Naive thymus-derived CD4-positive, alpha-beta T cell (primary cell): ENCODE measurements at places on chromosomes 5 and 9.

DNA sequence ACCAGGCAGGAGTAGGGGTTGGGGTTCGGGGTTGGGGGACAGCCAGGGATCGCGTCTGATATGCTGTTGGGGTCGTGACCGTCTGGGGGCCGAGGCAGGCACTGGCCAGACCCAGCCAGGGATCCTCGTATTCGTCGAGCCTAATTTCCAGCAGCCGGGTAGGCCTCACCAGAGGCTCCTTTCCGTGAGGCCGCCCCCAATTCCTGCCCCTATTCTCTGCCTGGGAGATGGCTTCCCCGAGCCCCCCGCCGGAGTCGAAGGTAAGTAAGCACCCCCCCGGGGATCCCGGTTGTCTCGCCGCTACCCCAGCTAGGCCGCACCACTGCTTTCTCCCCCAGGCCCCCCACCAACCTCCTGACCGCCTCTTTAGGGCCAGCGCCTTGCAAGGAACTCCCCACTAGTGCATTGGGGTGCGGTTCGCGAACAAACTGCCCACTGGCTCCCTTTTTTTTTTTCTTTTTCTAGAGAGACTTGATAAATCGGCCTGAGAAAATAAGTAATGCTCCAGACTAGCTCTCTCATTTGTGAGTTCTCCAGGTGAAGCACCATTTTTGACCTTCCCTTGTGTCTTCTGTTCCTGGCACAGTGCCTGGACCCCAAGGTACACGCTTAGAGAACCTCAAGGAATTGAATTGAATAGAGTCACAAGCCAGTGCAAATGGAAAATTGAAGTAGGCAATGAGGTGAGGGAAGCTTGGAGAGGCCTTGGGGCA, 435 bp downstream of the ZNF189 start:
- no peak for DNase-seq

DNA sequence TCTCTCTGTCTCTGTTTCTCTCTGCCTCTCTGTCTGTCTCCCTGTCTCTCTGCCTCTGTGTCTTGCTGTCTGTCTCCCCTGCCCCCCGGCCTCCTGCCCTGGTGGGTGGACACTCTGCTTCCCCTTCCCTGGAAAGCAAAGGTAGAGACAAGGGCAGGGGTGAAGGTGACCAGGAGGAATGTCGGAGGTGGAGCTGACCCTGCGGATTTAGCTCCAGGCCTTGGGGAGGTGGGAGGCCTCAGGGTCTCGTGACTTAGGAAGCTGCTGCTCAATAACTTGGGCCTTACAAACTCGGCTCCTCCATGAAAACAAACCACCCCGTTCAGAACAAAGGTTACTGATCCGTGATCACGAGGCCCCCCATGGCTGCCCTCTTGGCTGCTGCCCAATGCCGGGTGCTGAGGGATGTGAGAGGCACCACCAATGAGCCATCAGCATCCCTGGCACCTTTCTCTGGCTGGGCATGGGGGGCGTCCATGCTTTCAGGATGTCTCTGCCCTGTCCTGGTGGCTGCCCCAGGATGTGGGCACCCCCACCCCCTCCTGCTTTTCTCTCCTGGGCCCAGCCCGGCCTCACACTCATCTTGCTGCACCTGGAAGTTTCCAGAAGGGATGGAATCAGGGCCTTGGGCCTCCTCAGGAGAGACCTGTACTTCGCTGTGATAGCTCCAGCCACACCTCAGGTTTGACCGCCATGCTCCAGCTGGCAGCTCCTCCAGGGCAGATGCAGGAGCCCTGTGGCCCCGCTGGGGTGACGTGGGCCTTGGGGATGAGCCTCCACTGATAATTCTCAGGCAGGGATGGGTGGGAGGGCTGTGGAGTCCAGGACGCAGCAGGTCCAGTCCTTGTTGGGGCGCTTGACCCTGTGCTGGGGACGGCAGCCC, 14.8 kb upstream of the SLC6A19 start:
- DNase-seq, result no peak

DNA sequence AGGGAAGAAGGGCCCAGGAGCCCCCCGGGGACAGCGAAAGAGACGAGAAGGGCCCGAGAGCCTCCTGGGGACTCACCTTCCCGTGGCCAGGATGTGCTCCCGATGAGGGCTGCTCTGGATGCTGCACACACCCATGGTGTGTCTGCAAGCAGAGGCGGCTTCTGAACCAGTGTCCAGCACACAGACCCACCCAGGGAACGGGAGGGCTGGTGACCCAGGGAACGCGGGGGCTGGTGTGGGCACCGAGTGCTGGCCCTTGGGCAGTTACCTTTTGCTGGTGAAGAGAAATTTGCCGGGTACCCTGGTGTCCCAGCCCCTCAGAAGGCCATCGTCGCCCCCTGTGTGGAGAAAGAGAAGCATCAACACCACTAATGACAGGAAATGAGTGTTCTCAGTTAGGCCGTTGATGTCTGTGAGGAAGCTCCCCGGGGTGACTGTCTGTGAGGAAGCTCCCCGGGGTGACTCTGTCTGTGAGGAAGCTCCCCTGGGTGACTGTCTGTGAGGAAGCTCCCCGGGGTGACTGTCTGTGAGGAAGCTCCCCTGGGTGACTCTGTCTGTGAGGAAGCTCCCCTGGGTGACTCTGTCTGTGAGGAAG, 13.2 kb downstream of the MRPL41 start:
- DNase-seq, result no peak

- DNase-seq, result peak; percentile 44
Measured at GRCh38 chr9:112754578-112754977, 4.0 kb downstream of the SNX30 start.

DNA sequence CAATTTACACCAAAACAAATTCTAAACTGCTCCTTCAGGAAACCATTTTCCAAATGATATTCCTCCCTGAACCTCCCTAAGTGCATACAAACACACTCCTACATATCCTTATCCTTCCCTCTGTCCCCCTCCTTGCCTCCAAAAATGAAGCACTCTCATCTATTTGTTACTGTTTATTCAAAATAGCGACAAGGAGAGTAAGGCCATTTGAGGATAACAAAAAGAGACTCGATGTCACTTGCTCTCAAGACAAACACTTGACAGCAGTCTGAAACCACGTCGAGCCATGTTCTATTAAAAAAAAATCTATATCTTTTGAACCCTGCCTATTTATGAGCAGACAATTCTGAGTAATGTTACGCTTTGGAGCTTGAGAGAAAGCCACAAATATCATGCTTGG, 547.9 kb downstream of the DTWD2 start:
- DNase-seq, result no peak

DNA sequence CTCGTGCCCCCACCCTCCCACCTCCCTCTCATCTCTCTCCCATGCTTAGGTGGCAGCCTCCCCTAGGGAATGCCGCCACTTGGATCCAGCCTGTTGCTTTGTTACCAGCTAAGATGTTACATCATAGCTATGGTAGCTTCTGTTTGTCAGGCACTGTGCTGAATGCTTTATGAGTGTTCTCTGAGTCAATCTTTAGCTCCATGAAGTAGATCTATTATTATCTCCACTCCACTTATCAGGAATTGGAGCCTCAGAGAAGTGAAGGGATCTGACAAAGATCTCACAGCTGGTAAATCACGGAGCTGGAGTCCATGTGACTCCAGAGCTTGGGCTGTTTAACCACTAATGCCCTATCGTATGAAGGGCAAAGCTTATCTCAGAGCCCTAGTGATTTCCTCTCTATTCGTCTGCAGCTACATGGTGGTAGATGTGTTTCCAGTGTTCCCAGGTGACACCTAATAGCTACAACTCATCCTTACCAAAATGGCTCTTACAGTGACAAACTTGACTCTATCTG, 54.1 kb downstream of the GARNL3 start:
- no peak for DNase-seq

- DNase-seq, result no peak
Measured at GRCh38 chr5:85143138-85143537, 758.5 kb upstream of the EDIL3 start.

GRCh38 chr5:40988746-40989510, 79.6 kb downstream of the C7 start:
- no peak for DNase-seq

DNA sequence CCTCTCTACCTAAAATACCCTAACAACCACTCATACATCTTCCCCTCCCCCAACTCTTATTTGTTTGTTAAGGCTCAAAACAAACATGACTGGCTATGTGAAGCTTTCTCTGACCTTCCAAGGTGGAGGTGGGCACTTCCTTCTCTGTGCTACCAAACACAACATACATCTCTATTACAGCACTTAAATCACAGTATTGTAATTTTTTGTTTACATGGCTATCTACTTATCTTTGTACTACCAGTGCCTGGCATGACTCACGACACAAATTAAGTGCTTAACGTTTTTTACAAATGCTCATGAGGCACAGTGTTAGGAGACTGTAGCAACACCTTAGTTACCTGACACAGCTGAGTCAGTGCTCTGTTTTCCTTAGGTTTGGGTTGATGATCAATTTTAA, 18.6 kb downstream of the HOMER1 start:
- no peak for DNase-seq

- no peak for DNase-seq
Measured at GRCh38 chr5:155091768-155092717, 78.5 kb downstream of the KIF4B start.

GRCh38 chr9:87342743-87343142, 154.9 kb upstream of the DAPK1 start:
- DNase-seq, result no peak

DNA sequence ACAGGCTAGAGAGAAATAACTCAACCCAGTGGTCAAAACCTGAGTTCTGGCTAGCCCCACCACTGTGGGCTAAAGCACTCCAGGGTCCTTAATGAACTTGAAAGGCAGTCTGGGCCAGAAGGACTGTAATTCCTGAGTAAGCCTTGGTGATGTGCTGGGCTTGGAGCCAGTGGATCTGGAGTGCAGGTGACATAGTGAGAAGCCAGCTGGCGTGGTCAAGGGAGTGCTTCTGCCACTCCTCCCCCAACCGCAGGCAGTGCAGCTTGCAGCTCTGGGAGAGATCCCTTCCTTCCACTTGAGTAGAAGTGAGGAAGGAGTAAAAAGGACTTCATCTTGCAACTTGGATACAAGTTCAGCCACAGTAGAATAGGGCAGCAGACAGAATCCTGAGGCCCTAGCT, 424.0 kb downstream of the CDH18 start:
- no peak for DNase-seq

GRCh38 chr5:138666226-138666742, 86.9 kb upstream of the CTNNA1 start:
- DNase-seq, result no peak

- DNase-seq, result no peak
Measured at GRCh38 chr9:109063760-109064159, 50.5 kb upstream of the CTNNAL1 start.
